MV-4-11 (cell line): ENCODE measurements at places on chromosomes 4 and X.
A peak's percentile ranks its signal among the peaks of the same experiment; 100 is the strongest.

DNA sequence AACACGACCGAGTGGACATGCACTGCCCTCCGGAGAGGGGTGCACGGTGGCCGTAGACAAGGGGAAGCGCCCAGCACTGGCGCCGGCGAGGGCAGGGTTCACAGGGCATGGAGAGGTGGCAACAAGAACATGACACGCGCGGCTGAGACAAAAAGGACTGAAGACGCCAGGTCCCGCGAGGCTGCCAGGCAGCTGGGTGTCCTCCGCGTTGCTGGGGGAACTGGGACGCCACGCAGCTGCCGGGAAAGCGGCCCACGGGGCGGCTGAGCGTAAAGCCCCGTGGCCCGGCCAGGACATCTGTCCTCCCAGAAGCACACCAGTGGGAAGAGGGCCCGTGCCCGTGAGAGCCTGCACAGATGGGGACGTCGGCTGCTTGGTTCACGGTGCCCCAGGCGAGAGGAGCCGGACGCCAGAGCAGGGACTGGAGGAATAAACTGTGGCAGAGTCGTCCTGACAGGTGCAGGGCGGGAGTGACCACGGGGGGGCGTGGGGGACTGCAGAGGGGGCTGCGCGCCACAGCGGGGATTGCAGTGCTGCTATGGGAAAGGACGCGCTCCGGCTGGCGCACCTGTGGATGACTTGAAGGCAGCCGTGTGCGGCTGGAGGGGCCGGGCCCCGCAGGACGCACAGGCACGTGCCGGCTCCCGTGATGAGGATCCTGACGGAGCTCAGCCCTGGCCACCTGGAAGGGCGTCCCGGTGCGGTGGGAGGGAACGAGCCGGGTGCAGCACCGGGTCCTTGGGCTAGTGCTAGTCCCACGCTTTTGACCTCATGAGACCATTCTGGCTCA, 32.1 kb upstream of the GTPBP6 start:
- no peak for DNase-seq

DNA sequence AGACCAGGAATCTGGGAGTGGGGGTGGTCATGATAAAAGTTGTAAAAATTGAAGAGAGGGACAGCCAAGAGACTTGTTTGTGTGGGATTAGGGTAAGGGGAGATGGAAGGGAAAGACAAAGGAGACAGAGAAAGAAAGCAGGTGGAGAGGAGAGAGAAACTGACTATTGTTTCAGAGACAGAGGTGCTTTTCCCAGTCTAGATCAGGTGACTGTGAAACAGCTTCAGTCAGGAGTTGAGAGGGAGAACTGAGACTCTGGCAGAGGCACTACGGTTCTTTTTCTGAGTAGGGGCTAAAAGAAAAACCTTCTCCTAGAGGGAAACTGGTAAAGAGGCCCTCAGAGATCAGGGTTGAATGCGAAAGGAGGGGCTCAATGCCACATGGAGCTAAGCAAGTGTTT, 106.4 kb downstream of the KDR start:
- no peak for DNase-seq

GRCh38 chrX:46582966-46583365, 9.4 kb downstream of the CHST7 start:
- DNase-seq: no peak

GRCh38 chr4:80538276-80538926, 202.9 kb downstream of the CFAP299 start:
- no peak for DNase-seq

- DNase-seq: peak; percentile 20
Measured at GRCh38 chr4:73573794-73574528, 46.3 kb downstream of the RASSF6 start.

DNA sequence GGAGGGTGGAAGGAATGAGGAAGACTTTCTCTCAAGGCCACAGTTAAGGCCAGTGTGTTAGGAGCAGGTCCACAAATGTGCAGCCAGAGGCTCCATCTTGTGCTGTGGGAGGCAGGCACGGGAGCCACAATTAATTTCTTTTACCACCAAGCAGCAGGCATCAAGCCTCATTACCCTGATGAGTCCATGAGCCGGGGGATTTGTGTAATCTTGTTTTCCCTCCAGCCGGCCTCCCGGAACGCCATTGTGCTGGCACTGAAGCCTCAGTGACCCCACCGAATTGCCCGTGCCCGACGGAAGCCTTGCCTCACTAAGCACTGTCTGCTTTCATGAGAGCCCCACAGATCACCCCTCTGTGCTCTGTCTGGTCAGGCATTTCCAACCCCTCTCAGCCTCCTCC, 154.7 kb upstream of the STX18 start:
- no peak for DNase-seq

- DNase-seq: no peak
Measured at GRCh38 chrX:25851141-25851540, 287.0 kb upstream of the MAGEB18 start.

GRCh38 chr4:147981305-147981704, 249.4 kb downstream of the ARHGAP10 start:
- DNase-seq: no peak

DNA sequence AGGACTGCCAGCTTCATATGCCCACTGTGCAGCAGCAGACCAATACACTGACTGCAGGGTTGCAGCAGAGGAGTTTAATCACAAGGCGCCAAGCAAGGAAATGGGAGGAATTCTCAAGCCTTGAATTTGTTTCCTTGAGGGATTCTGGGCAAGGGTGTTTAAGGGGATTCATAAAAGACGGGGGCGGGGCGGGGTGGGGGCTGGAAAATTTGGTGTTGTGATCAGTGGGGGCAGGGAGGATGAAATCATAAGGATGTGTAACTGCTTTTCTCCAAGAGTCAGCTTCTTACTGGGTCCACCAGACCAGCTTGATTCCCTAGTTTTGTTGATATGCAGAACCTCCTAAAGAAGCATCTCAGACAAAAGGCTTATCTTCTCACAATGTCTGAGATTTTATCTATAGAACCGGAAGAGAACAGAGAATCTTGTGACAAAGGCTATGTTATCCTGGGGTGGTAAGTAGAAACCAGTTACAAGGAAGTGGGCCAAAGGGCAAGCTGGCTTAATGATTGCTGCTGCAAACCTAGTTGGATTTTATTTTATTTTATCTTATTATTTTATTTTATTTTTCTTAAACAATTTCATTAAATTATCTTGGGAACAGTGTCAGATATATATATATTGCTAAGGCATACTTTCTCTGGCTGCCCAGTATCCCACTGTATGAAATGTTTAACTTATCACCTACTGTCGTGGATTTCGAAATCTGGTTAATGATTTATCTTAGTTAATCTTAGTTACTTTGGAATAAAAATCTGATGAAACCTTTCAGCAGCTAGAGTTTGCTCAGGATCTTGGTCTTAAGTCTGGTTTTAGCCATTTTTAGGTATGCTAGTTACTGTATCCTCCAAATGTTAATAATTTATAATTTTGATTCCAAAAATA, 276.4 kb downstream of the RPA4 start:
- no peak for DNase-seq

GRCh38 chrX:47749185-47749967, 87.3 kb upstream of the ZNF81 start:
- DNase-seq: peak; percentile 44

DNA sequence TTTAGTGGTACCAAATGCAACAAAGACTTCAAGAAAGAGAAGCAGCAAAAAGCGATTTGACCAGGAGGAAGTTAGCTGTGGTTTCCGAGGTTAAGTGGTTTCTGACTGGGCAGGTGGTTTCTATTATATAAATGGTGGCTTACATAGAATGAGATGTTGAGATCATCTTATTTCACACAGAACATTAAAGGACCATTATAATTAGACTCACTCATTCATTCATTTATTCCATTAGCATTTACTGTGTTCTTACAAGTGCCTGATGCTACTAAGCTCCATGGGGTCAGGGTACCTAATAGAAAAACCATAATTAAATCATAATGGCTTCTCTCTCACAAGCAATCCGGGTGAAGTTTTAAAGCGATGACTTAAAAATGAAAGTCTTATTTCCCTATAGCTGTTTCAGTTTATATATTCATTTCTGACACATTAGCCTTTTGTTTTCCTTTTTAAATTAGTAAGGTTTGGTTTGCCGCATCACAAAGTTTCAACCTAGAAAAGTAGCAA, 10.6 kb downstream of the TSPAN6 start:
- peak; percentile 67 for DNase-seq
